Fibroblast of mammary gland (primary cell): ENCODE measurements at places on chromosomes 11 and 22.
A peak's percentile ranks its signal among the peaks of the same experiment; 100 is the strongest.

DNA sequence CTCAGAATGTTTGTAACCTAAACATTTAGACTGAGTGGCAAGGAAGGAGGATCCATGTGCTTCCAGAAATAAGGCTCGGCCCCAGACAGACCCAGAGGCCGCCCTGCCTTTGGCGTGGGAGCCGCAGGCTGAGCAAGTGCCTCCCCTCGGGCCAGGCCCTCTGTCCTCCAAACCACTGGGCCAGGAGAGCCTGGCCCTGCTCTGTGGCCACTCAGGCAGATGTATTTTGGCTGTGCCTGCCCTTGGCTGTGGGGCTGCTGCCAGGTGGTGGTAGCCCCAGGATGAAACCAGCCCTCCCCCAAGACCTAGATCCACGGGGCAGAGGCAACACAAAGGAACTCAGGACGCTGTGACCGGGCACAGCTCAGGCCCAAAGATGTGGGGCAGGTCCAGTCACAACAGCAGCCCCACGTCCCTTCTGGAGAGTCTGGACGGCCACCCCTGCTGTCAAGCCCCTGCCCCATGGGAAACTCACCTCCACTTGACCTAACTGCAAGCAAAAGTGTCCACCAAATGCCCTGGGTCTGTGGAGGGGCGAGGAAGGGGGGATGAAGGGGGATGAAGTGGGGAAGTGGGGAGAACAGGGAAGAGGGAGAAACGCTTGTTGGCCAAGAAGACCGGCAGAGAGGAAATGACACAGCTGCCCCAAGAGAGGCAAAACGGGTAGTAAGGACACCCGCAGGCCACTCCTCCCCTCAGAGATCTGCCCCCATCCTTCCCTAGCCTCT is 24.0 kb downstream of the PISD start:
- peak; percentile 51 for DNase-seq

GRCh38 chr22:20438427-20438677 is 727 bp upstream of the SCARF2 start:
- DNase-seq, result no peak

DNA sequence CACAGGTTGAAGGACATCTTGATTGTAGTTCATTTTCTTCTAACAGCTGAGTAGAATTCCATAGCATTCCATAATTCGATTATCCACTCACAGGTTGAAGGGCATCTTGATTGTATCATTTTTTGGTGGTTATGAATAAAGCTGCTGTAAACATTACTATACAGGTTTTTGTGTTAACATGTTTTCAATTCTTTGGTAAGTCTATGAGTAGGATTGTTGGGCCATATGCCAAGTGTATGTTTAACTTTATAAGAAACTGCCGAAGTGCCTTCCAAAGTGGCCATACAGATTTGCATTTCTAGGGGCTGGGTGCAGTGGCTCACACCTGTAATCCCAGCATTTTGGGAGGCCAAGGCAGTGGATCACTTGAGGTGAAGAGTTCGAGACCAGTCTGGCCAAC is 44.6 kb downstream of the ANKRD42 start:
- DNase-seq, result peak; percentile 6

DNA sequence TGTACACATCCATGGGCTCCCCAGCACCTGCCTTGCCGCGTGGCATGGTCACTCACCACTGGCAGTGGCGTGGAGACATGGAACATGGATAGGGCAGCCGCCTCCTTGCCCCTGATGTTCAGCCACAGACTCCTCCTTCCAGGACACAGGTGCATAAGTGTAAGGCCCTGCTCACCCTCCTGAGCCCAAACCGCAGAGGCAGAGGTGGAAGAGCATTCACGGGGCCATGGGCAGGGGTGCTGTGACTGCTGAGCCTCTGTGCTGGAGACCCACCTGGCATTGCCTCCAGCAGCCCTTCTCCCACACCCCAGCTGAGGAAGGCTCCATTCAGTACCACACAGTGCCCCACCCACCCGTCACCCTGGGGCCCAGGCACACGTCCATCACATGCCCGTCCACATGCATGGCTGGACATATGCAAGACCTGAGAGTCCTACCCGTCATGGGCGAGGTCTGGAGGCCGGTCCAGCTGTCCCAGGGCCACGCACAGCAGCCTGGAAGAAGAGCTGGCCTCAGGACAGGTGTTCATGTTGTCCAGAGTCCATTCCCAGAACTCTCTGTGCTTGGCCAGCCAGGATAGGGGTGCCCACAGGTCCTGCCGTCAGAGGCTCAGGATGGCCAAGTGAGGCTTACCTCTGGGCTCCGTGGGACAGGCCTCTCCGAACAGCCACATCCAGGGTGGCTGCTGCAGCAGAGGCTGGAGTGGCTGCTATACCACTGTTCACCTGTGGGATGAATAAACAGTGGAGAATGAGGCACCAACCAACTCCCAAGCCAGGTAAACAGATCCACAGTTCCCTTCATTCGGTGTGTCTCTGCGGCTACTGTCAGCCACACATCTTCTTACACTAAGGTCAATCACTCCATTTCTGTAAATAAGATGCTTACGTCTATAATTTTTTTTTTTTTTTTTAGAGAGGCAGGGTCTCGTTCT is 1.7 kb upstream of the TUBGCP6 start:
- DNase-seq, result no peak

DNA sequence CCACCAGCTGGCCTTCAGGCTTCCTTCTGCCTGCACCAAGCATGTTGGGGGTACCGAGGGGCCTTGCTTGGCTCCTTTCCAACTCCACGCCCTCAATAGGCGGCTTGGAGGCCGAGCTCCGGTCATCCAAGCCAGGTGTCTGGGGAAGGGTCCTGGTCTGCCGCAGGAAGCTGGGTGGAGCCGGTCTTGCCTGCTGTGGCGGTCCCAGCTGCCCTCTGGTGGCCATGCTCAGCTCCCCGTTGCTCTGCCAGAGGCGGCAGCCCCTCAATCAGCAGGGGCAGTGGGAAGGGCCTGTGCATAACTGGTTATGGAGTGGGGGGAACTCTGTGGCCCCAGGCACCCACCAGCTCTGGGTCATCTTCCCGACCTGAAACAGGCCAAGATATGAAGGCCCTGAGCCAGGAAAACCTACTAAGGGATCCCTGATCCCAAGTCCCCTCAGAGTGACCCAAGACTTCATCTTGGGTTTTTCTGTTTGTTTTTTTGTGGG is 3.2 kb downstream of the ARVCF start:
- peak; percentile 34 for DNase-seq

GRCh38 chr11:118048472-118049370 is 28.2 kb upstream of the TMPRSS4 start:
- no peak for DNase-seq

GRCh38 chr11:106585061-106585460 is 433.2 kb downstream of the GUCY1A2 start:
- DNase-seq, result peak; percentile 59

DNA sequence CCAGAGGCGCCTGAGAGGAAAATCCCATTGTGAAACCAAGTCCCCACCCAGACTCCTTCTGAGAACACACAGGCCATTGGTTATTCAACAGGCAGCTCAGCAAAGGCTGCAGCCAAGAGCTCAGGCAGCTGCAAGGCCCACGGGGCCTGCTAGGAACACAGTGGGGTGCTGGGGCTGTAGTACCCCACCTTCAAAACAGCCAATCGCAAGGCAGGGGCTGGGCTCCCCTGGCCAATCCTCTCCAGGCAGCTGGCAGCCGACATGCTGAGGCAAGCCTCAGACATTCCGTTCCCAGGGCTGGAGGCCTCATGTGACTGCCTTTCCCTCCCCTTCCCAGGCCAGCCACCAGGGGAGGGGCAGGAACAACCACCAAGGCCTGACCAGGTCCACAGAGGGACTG is 6.6 kb downstream of the PRODH start:
- no peak for DNase-seq

DNA sequence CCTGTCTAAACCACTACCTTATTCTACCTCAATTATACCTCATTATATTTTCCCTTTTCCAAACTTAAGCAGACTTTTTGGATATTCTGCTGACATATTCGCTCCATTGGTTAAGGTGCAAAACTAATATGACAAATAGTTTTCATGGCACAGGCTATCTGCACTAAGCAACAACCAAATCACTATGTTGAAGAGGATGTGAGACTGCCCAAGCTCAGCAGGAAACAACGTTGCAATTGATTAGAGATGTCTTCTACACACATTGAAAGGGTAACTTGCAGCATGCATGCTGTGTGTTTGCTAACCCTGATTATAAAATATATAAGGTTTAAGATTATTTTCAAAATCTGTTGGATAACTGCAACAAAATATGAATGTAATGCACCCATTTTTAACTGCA is 61.6 kb downstream of the STK33 start:
- DNase-seq, result no peak

- DNase-seq, result peak; percentile 11
These were observed at the start of gene CHRM4 for GRCh38 chr11:46391578-46392420. CHRM4 (minus strand) TSS chr11:46391776; CDS start chr11:46386557, 5,219 bp downstream.

DNA sequence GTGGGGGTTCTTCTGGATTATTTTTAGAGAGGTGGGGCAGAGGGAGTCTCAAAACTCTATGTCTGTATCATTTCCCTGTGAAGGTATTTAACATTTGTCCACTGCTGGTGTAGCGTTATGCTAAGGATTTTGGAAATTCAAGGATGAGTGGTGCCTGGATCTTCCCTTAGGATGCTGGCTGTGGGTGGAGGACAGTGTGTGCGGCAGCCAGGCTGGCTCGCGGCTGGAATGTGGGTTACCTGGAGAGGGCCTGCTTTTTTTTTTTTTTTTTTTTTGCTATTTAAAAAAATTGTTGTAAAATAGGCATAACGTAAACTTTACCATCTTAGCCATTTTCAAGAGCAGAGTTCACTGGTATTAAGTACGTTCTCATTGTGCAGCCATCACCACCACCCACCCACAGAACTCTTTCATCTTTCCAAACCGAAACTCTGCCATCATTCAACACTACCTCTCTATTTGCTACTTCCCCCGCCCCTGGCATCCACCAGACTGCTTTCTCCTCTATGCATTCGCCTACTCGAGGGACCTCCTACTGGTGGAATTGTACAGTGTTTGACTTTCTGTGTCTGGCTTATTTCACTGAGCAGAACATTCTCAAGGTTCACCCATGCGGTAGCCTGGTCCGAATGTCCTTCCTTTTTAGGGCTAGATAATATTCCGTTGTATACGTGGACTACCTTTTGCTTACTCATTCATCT is 67.1 kb downstream of the PARVB start:
- peak; percentile 9 for DNase-seq

- no peak for DNase-seq
These were observed 678.6 kb upstream of the ANO5 start for GRCh38 chr11:21514316-21514715.

GRCh38 chr11:34308049-34308912 is 49.5 kb downstream of the ABTB2 start:
- DNase-seq, result no peak

- DNase-seq, result no peak
These were observed 46.8 kb upstream of the MYO18B start for GRCh38 chr22:25695146-25695545.

GRCh38 chr11:124884340-124884739 is 13.3 kb downstream of the ROBO4 start:
- no peak for DNase-seq

- DNase-seq, result peak; percentile 68
These were observed 82.3 kb downstream of the RCN1 start for GRCh38 chr11:32172848-32173834.

GRCh38 chr11:110478410-110478809 is 48.7 kb downstream of the FDX1 start:
- DNase-seq, result no peak

DNA sequence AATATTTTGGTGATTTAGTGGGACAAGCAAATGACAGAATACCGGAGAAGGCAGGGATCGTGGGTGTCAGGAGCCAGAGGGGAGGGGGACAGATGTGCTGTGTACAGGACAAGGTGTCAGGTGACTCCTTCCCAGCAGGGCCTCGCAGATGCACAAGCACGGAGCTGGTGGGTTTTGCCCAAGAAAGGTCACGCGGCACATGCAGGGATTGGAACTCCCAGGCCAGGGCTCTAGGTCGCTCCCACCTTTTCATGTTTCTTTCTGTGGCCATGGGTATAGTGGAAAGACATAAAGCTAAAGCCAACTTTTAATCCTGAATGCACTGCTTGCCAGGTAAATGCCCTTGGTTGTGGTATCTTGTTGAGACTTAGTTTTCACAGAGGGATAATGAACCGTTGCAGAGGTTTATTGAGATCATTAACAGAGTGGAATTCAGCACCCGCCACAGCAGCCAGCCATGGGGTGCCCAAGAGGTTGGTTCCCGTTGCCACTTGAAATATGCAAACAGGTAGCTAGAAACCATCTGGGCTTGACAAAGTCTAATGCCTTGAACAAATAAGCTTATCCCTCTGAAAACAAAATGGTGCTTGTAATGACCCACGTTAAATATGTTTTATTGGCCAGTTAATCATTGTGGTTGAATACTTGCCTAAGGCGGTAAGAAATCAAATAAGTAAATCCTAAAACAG is 10.1 kb downstream of the C22orf23 start:
- no peak for DNase-seq

DNA sequence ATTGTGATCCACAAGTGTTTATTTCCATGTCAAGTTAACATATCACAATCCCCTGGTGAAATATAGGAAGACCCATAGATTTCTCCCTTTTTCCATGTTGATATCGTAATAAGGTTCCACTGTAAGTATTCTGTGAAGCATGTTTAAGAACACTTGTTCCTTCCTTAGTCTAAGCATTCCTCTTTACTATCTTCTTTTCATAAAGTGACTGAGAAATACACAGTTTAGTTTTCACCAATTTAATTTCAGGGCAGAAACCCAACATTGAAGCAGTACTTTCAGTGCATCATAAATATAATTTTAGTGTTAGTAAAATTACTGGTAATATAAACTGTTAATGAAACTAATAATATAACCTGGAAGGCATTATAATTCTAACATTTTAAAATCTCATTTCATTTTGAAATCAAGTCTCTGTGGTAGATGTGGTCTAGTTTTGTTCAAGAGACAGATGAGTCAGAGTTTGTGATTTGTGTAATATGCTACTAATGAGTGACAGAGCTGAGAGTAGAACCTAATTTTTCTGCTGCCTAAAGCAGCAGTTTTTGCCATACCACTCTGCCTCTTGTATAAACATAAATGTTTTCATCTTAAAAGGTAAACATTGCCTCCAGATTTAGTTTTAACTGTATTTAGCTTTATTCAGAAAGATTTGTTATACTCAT is 79.4 kb downstream of the ATM start:
- DNase-seq, result peak; percentile 46

GRCh38 chr11:77783025-77783424 is 37.5 kb downstream of the RSF1 start:
- DNase-seq, result no peak

GRCh38 chr11:112382561-112382960 is 121.9 kb upstream of the PLET1 start:
- no peak for DNase-seq

DNA sequence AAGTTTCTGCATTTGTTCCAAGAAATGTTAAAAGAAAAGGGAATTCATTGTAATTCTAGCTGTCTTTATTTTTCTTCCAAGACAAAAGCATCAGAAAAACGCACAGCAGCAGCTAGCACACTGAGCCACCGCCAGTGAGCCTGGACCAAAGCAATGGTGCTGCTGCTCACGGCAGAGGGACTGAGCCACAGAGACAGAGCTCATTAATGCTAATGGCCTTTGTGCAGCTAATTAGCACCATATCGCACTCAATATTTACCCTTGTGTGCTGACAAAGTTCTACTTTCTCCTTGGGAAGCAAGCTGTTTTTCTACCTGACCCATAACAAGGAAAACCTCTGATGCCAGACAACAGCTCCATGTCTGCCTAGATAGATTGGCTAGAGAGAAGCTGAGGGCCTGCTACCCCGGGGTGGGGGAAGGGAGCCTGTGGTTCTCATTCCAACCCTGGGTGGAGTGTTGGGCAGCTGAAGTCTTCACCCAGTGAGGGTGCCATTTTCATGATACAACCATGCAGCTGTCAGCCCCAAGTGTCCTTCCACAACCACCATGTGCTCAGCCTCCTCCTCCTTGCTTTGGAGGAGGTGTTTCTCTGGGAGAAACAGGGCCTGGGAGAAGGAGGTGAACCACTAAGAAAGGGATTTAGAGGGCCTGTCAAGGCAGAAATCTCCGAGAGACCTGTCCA is 131.1 kb upstream of the NCAM1 start:
- DNase-seq, result no peak
